ENCODE measurements at places on chromosomes 12 and 14.

GRCh38 chr14:90402016-90402415, 5.2 kb downstream of the CALM1 start:
- no peak for DNase-seq

GRCh38 chr12:112900298-112901145, 6.2 kb upstream of the OAS1 start:
- DNase-seq = no peak

DNA sequence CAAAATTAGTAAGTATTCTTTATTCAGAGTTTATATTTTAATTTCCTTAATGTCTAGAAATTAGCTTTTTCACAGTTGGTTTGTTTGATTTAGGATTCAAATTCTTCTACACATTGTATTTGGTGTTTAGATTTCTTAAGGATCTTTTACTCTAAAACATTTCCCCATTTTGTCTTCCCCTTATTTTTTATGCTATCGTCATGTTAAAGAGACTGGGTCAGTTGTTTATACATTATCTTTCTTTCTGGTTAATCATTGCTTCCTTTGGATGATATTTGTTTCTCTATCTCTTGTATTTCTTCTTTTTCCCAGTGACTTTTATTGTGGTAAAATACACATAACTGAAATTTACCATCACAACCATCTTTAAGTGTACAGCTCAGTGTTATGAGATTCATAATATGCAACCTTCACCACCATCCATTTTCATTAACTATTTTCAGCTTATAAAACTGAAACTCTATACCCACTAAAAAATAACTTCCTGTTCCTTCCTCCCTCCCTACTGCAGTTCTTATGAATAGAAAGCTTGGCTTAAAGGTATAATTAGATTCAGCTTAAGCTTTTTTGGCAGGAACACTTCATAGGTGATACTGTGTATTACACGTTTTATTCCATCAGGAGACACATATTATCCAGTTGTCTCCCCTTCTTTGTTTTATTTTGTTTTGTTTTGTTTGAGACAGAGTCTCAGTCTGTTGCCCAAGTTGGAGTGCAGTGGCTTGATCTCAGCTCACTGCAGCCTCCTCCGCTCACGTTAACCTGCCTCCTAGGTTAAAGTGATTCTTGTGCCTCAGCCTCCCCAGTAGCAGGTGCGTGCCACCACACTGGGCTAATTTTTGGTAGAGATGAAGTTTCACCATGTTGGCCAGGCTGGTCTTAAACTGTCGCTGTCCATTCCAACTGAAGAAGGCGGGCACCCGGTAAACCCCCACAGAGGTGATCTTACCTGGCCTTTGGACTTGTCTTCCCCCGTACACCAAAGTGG, 45.0 kb downstream of the NOPCHAP1 start:
- DNase-seq = no peak

- no peak for DNase-seq
Measured at GRCh38 chr14:60926002-60926401, 54.9 kb downstream of the TRMT5 start.

- no peak for DNase-seq
Measured at GRCh38 chr12:120887253-120888043, 16.7 kb downstream of the SPPL3 start.

GRCh38 chr12:47585507-47585906, 120.3 kb downstream of the RPAP3 start:
- DNase-seq = no peak

DNA sequence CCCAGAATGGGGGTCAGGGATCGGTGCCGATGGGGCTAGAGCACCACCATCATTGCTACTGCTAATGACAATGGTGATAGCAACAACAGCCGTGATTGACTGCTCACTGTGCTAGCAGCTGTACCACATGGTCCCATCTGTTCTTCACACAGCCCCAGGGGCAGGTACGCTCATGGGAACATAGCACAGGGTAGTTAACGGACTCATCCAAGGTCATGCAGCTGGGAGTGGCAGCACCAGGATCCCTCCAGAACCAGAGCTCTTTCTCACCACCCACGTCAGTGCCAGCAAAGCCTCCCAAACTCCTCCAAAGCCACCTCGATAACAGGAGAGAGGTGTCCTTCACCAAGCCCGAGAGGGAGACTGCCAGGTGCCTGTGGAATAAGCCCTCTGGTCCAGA, 11.2 kb upstream of the DYNC1H1 start:
- no peak for DNase-seq

GRCh38 chr12:104291867-104292524, 11.5 kb upstream of the EID3 start:
- DNase-seq = no peak

DNA sequence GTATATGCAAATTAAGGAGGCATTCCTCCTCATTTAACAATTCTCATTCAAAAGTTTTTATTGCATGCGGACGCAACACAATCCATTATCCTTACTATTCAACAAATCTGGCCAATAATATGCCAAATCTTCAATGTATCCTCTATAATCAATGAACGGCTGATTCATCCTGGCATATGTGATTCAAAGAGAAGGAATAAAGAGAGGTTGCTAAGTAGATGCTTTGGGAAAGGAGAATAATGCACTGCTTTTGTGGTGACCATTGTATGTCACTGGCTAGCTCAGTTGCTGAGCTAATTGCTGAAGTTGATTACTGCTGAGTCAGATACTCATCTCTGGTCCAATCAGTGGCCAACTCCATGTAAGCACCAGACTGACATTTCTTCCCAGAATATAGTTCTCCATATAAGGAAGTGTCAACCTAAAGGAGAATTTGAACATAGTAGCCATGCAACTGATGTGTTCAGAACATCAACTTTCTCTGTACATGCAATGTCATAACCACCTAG, 148.0 kb downstream of the PDZRN4 start:
- DNase-seq = no peak

GRCh38 chr12:16606201-16606849, 363 bp upstream of the LMO3 start:
- no peak for DNase-seq

DNA sequence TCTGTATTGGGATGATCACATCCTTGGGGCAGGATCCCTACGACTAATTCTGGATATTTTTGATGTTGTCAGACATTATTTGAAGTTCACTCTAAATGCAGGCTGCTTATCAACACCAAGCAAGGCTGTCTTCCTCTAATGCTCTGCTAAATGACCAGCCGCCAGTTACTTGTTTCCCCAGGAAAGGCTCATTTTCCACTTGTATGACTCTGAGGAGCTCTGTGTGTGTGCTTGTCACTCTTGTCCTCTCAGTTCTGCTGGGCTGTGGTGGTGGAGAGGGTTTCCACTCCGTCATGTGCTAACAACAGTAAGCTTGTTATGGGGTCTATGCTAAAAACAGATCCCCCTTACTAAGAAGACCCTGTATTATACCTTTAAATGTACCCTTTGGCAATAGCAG, 42.1 kb downstream of the ATL1 start:
- DNase-seq = no peak

GRCh38 chr12:71218616-71219015, 60.8 kb upstream of the TSPAN8 start:
- no peak for DNase-seq

DNA sequence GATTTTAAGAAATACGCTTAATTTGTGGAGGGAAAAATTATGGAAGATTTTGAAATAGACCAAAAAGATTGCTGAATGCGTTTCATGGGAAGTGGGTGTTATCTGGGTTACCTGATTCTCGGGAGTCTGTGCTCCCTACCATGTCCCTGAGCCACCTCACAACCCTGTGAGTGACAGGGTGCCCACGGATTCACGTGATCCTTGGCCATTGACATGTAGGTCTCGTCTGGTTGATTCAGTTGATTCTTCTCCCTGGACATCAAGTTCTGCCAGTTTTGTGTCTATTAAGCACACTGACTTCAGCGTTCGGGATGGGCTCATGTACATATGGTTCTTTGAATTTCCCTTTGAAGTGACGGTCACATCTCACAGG, 101.4 kb downstream of the ADGRD1 start:
- no peak for DNase-seq

GRCh38 chr12:128513331-128513730, 246.4 kb downstream of the TMEM132C start:
- DNase-seq = no peak

DNA sequence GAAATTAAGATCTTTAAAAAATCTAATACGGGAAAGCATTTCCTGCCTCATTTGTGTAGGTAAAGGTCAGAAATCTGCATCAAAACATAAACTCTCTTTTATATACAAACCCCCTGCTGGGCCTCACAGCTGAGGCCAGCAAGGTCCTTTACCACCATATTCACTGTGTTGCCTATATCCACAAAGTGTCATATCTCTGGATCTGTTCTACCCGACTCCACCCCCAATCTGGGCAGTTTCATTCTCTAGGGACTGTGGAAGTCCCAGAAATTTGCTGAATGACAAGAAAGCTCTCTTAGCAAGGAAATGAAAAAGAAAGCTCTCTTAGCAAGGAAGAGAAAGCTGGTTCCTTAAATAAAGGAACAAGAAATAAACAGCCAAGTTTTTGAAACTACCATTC, 301.7 kb downstream of the KCNH5 start:
- DNase-seq = no peak

DNA sequence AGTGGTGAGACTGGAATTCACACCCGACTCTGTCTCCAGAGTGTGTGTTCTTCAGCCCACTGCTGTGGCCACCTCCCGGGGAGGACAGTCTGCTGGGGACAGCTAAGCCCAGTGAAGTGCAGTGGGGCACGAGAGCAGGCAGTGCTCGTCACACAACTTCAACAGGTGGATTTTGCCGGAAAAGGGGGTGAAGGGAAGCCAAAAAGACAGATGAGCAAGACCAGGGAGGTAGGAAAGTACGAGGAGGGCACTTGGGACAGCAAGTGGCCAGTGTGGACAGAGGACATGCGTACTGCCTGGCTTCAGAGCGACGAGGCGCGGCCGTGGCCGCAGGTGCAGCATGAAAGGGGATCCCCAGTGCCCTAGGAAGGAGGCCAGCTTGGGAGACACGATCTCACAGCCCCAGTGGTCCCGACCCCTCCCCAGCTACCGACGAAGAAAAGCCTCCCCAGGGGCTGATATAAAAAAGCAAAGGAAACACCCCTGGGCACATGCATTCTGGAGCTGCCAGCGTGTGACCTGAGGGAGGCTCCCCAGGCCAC, 96.1 kb downstream of the FBXL14 start:
- no peak for DNase-seq

- no peak for DNase-seq
Measured at GRCh38 chr14:65151609-65151956, 49.3 kb upstream of the MAX start.

DNA sequence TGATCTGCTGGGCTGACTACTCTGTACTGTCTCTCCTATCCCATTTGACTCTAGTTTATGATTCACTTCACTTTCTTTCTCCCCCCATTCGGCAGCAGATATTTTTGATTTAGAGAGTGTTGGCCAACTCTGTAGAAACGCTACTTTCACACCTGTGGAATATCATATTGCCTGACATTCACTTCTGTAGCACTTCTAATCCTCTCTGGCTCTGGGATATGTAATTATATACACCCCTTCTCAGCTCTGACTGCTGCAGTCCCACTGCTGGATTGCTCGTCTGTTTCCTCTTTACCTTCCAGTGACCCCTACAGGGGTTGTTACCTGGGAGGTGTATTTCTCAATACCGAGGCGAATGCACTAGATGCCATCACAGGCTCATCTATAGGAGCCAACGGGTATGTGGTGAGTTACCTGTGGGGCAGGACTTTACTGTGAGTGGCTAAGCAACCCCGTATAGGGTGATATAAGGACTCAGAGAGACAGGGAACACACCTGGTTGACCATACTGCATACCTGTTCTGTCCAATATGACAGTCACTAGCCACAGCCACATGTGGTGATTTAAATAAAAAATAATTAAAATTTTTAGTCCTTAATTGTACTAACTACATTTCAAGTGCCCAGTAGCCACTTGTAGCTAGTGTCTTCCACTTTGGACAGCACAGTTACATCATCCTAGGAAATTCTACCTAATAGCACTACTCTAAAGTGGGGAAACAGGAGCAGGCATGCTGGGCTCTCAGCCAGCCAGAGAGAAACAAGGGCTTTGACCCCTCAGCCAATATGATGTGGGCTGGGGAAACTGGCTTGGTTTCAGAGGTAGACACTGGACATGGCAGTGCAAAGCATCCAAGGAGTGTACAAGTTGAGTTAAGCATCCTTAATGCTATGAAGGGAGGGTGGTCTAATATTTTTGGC, 95.0 kb downstream of the C12orf75 start:
- DNase-seq = no peak

- no peak for DNase-seq
Measured at GRCh38 chr14:79965896-79966295, 245.4 kb downstream of the DIO2 start.

DNA sequence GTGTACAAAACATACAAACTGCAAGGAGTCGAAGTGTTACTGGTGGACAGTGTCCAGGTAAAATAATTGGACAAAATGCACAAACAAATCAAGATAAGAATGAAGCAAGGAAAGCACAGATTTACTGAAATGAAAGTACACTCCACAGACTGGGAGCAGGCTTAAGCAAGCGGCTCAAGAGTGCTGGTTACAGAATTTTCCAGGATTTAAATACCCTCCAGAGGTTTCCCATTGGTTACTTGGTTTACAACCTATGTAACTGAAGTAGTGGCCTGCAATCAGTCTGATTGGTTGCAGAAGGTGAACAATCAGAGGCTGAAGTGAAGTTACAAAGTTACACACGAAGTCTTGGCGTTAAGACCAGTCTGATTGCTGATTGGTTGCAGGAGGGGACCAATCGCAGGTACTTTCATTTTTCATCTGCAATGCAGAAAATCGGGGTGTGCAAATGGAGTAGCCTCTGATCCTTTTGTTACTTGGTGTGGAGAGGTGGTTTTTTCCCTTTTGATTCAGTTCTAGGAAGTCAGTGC, 11.6 kb upstream of the SCN8A start:
- DNase-seq = no peak

GRCh38 chr12:25518512-25518911, 34.6 kb downstream of the LMNTD1 start:
- no peak for DNase-seq

- no peak for DNase-seq
Measured at GRCh38 chr12:4784404-4785054, 64.3 kb downstream of the GALNT8 start.

DNA sequence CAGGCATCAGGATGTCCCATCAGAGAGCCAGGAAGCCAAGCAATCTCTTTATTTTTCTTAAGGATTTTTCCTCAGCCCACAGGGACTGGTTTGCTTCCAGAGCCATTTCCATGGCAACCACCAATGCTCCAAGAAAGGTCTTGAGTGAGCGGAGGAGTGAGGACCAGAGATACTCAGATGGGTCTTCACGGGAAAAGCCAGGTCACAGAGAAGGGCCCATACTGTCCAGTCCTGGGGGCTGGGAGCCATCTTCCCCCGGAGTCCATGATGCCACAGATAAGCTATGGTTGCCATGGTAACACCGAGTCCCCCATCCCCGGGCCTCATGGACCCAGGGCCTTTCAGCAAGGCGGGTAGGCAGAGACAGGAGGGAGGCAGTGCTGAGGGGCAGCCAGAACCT, 28.6 kb downstream of the CMKLR1 start:
- no peak for DNase-seq
